Esophagus muscularis mucosa (tissue), 4 donors: ENCODE measurements at places on chromosomes 6 and 20. TPM values are rescaled to one million over a fixed set of nuclear protein-coding genes. Genes with fewer than 3 reads are reported as not detected.

- DNase-seq: no peak
Measured at GRCh38 chr6:119669221-119669620, 319.7 kb upstream of the MAN1A1 start.

GRCh38 chr6:48775157-48775556 lies 664.2 kb upstream of the PTCHD4 start:
- DNase-seq: no peak

- no peak for DNase-seq
Measured at GRCh38 chr6:146938266-146938665, 266.0 kb upstream of the STXBP5 start.

GRCh38 chr6:35381132-35381531 lies 38.8 kb downstream of the PPARD start:
- no peak for DNase-seq

FOXA2 gene
- total RNA-seq: not detected

GRCh38 chr20:17808357-17808756 lies 108.6 kb downstream of the BANF2 start:
- DNase-seq: no peak

GRCh38 chr20:52404671-52405070 lies 213.1 kb upstream of the ZFP64 start:
- no peak for DNase-seq

DNA sequence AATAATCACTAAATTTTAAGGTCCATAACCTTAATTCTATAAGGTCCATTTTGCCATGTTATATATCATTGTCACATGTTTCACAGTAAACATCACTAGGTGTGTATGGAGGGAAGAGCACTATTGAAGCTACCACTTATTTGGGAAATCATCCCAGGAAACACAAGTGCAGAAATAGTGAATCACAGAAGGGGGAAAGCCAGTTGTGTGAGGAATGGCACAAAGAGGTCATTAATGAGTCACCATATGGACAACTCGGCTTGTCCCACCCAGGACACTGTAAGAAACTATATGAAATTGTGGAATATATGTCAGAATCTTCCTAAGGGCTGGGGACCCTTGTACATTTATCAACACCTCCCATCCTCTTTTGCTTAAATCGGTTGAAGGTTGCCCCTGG lies 13.7 kb downstream of the BTN3A1 start:
- no peak for DNase-seq

DNA sequence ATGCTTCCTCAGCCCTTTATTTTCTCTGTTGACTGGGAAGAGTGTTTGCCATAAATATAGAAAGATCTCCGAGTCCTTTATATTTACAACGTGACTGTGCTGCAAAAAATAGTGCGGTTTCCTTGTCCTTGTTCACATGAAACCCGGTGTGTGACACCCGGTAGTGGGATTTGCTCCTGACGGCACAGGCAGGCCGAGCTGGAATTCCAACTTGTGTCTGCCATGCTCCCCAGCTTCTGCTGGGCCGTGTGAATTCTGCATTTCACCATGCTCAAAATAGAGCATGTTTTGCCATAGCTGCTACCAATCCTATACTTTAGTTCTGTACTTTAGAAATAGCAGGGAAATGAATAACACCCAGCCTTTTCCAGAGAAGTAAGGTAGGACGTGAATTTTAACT lies 60.3 kb upstream of the PDE10A start:
- no peak for DNase-seq

PHACTR1 gene
- total RNA-seq: 4.2 TPM

- no peak for DNase-seq
Measured at GRCh38 chr6:131063764-131064272, 773 bp upstream of the EPB41L2 start.

TMEM170B gene
- 5.4 TPM for total RNA-seq

DNA sequence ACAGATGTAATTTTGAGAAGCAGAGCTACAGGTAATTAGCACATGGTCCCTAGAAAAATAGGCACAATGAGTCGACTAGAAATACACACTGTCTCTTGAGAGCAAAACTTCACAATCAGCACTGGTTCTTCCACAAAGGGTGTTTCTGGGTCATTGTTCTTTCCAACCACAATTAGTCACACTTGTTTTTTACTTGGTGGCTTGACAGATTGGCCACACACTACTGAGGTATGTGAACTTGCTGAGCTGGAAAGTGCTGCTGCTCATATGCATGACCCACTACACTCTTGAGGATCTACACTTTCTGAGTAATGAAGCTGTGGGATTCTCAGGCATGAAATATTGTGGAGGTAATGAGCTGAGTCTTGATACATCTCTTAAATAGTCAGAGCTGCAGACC lies 347.7 kb downstream of the BCKDHB start:
- DNase-seq: no peak

HMGCLL1 gene
- total RNA-seq: 1.3 TPM

CYP39A1 gene
- 8.6 TPM for total RNA-seq

DNA sequence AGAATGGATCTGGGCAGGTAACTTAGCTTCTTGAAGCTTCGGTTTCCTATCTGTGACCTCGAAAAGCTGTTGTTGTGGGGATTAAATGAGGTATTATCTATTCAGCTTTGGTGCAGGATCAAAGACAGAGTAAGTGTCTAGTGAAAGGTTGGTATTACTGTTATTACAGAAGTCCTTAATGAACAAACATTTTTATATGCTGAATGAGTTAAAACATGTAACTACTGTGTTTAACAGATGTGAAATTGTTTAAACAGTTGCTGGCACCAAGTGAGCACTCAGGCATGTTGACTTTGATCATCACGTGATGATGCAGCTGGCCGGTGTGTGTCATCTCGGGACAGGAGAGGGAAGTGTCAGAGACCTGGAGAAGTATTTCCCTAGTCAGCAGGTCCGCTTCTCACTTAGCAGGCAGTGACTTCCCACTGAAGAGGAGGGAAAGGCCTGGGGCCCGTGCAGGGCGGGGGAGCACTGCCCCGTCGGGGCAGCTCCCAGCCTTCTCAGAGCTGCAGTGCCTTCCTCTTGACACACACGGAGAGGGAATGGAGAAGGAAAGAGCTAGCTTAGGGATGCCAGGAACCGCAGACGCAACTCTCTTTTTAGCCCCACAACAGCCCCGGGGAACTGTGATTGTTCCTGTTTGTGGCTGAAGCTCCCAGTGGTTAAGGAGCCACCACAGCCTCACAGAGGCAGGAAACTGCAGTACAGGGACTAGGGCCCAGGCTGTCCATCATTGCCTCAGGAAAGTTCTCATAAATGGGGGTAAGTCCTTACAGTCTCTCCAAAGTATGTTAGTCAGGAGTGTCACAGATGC lies 18.0 kb downstream of the TUBB2A start:
- DNase-seq: no peak

TBX18 gene
- total RNA-seq: 8.7 TPM

GRCh38 chr6:55277646-55278045 lies 49.6 kb upstream of the GFRAL start:
- no peak for DNase-seq

NT5E gene
- 18.6 TPM for total RNA-seq
